ENCODE measurements at places on chromosomes 12 and 14.

DNA sequence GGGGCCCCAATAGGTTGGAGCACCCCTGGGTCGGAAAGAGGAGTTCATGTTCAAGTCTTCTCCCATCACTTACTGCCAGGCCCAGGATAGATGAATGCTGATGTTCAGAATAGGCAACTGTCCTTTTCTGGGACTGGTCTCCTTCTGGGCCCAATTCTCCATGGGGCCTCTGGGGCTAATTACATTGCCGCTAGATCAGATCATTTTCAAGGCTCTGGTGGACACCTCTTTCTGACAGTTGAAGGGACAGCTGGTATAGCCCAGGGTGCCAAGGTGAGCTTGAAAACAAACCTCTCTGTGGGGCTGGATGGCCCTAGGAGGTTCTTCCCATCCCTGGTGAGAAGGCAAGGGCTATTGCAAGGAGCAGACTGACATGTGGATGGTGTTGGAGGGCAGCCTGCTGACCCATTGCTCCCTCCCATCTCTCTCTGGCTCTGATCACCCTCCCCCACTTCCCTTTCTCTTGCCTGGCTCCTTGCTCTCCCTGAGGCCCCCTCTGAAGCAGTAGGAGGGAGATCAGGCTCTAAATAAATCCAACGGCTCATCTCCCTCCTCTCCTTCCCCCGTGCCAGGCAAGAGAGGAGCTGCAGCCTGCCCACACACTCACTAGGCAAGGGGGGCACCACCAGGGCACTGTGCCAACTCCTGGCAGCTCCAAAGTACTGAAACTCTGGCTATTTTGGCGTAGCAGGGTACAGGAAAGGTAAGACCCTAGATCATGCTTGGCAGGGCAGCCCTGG is 1.9 kb downstream of the CACNB3 start:
- DNase-seq, result no peak

DNA sequence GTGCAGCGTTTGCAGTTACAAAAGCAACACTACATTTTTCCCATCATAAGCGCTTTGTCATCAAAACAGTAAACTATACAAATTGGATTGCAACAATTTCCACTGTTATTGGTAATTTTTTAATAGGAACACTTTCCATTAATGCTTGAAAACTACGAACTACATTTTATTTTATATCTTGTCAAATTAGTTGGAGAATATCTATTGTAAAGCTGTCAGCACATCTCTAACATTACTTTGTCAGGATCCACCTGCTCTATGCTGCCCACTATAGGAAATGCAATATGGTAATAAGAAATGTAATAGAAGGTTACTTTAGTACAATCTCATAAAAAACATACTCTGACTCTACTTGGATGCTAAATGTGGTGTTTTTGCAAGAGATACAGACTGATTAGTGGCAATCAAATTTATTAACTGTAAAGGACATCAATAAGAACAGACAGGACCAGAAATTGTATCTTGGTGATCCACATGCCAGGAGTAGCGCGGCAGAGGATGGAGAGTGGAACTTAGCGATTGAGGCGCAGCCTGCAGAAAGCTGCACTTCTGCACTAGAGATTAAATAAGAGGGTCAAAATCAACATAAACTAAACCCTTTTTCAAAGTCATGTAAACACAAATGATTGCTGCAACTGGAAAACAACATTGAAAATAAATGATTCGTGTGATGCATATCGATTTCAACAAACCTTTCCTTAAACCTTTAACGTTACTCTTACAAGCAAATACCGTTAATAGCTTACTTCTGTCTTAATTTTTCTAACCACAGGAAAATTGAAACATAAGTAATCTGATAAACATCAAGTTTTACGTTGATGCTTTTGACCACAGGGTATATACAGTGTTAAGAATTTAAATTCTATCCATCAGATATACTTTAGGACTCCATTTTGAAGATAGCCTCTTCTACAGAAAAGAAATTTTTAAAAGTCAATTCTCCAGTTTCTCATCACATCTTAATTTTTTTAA is 3.6 kb upstream of the ARID2 start:
- peak; percentile 26 for DNase-seq

- peak; percentile 20 for DNase-seq
These were observed 46.8 kb upstream of the PCED1B start for GRCh38 chr12:47032644-47033043.

- no peak for DNase-seq
These were observed 4.8 kb downstream of the TXNDC16 start for GRCh38 chr14:52547526-52547925.

DNA sequence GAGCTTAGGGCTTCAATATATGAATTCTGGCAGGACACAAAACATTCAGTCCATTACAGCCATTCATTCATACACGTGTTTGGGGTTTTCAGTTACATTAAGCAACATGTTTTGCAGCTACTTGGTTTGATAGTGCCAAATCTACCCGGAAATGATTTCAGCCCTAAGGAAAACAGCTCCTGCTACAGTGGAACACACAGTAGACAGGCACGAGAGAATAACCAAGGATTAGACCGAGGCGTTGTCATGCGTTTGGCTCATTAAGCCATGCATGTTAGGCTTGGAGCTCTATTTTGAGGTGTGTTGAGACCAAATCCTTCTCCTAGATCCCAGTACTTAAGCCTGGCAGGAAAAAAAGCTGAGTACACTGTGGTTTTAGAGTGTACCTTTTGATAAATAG is 177.4 kb downstream of the PRKCH start:
- no peak for DNase-seq

GRCh38 chr14:71063351-71063750 is 156.1 kb downstream of the PCNX1 start:
- DNase-seq, result no peak

DNA sequence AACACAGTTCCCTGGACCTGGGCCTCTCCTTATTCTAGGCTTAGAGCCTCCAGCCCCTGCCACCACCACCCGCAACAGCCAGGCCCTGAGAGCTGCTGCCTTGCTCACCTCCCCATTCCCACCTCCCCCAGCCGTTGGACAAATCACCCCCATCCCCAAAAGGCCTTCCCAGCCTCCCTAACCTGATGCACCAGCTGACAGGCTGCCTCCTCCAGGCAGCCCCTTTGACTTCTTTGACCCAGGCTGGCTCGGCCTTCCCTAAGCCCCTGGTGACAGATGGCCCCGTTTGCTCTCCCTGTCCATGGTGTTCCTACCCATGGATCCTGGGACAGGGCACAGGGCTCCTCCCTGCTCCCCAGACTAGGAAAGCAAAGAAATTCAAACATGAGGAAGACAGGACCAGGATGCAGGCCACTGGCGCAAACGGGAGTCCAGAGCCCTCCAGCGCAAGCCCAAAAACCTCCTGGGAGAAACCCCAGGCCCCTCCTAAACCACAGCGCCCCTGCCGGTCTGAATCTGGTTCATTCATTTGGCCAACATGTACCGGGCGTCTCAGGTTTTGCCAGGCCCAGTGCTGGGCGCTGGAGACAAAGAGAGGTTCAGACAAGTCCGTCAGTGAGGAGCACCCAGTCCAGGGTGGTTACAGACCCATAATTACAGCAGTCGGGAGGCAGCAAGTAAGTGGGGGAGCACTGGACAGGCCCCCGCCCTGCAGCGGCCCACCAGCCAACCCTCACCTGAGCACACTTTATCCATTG is 2.4 kb downstream of the AKT1 start:
- no peak for DNase-seq

DNA sequence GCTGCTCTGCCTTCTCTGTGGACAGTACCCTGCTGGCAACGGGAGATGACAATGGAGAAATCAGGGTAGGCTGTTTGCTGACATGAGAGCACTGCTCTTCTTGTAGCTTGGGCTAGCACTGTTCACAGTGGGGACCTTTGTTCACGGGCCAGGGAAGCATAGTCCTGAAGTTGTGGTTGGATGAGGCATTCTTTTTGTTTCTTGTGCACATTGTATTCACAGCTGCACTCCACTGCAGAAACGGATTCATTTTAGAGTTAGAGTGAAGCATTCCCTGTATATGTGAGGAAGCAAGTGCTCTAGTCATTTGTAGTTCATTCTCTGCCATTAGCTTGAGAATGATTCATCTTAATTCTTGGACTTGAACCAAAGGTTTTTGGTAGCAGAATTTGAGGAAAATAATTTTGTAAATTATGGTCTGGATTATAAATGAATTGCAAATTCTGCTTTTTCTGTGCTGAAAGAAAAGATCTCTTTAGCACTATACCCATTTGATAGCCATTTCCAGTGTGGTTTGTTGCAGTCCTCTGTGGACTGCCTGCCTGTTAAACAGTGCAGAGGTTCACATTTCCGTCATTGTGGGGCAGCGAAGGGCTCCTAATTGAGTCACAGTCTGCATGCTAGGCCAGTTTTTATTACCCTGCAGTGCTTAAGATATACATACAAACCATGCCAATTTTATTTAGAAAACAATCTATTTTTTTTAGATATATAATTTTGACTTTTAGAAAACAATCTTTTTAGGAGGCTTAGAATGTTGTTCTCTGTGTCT is 80.6 kb downstream of the APAF1 start:
- DNase-seq, result no peak

GRCh38 chr12:76152181-76152807 is 67.8 kb upstream of the NAP1L1 start:
- peak; percentile 70 for DNase-seq

DNA sequence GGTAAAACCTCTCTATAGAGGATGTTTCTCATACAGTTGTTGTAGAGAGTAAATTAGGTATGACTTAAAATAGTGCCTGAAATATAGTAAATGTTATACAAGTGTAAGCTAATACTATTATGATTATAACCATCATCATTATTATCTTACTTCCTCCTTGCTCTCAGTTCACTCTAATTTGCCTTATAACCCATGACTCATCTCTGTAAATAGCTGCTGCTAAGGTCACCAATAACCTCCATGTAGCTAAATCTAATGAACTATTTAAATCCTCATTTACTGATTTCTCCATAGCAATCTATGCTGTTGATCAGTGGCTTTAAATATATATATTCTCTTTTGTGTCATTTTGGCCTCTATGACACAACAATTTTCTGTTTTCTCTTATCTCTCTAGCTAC is 109.6 kb downstream of the RMST start:
- no peak for DNase-seq

- DNase-seq, result no peak
These were observed 56.5 kb upstream of the CDKL1 start for GRCh38 chr14:50452979-50453705.

DNA sequence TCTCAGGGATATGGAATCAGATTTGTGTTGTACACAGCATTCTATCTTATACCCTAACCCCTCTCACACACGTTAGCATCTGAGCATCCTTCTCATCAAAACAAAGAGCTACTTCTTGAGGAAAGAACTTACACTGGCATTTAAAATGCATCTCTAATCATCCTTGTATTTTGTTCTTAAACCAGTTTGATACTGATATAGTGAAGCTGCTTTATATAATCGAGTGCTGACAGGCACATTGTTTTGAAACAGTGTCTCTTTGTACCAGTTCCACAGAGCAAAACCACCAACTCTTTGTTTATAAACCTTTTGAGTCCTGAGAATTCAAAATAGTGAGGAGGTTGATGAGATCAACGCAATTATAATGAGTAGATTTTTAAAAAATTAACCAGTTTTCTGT is 8.8 kb downstream of the GPR33 start:
- no peak for DNase-seq

- DNase-seq, result no peak
These were observed at the start of gene HHIPL1 for GRCh38 chr14:99644723-99645544. Gene HHIPL1 (plus strand): TSS chr14:99645129. CDS start chr14:99645208, 79 bp downstream.

GRCh38 chr14:104085032-104085888 is at the start of gene ASPG:
Gene ASPG (plus strand): TSS chr14:104085700. CDS start chr14:104085771, 71 bp downstream.
- DNase-seq, result peak; percentile 2

- no peak for DNase-seq
These were observed 10.2 kb upstream of the EDDM3B start for GRCh38 chr14:20757965-20758364.

- no peak for DNase-seq
These were observed 124.7 kb downstream of the SLC15A4 start for GRCh38 chr12:128699106-128699505.

- no peak for DNase-seq
These were observed 70.8 kb upstream of the DACT1 start for GRCh38 chr14:58566979-58567378.

DNA sequence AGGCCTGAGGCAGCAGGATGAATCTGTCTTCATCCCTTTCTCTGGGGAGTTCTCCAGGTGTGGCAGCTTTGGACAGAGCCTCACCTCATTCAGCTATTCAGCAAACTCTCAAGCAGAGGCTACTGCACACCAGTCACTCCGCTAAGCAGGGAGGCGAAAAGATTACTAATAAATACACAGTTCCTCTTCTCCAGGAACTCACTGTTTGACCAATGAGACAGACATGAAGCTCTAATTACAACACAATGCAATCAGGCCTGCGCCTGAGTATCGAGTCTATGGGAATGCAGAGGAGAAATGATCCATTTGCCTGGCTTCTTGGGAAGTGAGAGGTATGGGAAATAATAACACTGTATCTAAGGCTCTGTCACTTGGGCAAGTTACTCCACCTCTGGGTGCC is 178.1 kb downstream of the CRADD start:
- DNase-seq, result peak; percentile 69

GRCh38 chr14:75650253-75651058 is 10.2 kb downstream of the ERG28 start:
- DNase-seq, result no peak
